ENCODE measurements at places on chromosomes 16 and 17. TPM values are rescaled to one million over a fixed set of nuclear protein-coding genes. Genes with fewer than 3 reads are reported as not detected.
A peak's percentile ranks its signal among the peaks of the same experiment; 100 is the strongest.

The RGS11 gene
- total RNA-seq, result under 0.01 TPM

The AOC3 gene
- not detected for total RNA-seq

The UTS2R gene
- total RNA-seq, result not detected

The GUCY2D gene
- total RNA-seq, result not detected

The MT4 gene
- not detected for total RNA-seq

The SLC47A1 gene
- total RNA-seq, result not detected

- DNase-seq, result no peak
Observed at GRCh38 chr16:58461056-58461455, 38.9 kb upstream of the NDRG4 start.

DNA sequence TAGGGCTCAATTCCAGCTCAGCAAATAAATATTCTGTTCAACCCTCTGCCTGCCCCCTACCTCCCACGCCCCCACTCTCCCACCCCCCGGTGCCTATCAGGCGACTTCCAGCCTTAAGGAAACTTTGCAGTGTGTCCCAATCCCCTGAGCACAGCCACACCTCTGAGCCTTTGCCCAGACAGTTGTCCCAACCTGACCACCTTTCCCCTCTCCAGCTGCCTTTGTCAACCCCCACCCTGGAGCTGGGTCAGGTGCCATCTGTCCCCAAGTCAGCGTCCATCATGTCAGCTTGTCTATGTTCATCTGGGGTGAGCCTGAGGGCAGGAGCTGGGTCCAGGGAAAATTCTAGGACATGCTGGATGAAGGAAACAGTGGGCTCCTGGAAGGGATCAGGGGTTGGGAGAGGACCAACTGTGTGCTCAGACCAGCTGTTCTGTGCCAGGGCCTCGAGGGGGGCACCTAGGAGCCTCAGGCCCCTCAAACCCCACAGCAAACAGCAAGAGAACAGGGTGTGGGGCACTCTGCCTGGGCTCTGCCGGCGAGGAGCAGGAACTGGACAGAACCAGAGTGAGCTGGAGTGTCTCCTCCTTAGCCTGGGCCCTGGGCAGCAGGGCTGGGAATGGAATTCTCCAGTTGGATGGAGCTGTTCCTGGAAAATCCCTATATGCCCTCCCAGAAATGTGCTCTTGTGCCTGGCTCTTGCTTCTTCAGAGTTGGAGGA lies 17.8 kb downstream of the CDH16 start:
- no peak for DNase-seq

GRCh38 chr17:76816590-76817135 lies 51.5 kb upstream of the MGAT5B start:
- peak; percentile 42 for DNase-seq

- no peak for DNase-seq
Observed at GRCh38 chr16:4240624-4241023, 1.3 kb downstream of the SRL start.

DNA sequence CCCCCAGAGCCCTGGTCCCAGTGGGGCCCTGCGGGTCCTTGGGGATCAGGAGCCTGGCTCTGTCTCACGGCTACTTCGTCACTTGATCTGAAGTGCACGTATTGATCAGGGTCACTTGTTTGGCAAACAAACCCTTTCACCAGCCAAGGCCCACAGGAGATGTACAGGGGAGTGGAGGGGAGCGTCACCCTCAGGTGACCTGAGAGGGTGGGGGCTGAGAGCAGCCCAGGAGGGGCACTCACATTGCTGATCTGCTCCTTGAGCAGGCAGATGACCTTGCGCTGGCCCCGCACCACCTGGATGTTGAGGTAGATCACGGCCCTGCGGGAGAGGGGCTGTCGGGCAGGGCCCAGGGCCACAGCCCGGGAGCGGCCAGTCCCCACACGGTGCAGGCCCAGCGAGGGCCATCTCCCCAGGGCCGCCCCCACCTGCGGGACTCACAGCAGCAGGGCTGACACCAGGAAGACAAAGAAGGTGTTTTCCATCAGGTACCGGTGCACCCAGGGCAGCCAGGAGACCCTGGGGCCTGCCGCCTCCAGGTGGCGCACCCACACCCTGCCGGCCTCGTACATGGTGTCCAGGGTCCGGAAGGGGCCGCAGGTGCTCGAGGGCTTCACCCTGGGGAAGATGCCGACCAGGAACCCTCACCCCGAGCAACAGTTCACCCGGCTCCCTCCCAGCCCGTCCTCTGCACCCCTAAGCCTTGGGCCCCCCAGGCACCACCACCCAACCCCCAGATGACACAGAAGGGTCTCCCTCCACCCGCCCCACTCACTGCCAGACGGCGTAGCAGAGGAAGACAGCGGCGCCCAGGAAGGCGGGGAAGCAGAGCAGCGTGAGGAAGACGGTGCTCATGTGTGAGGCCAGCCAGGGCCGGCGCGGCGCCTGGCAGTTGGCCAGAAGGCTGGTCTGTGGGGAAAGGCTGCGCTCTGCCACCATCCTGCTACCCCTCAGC lies 11.3 kb downstream of the TMC6 start:
- no peak for DNase-seq

GRCh38 chr17:77677211-77677610 lies 281.3 kb upstream of the TNRC6C start:
- no peak for DNase-seq

DNA sequence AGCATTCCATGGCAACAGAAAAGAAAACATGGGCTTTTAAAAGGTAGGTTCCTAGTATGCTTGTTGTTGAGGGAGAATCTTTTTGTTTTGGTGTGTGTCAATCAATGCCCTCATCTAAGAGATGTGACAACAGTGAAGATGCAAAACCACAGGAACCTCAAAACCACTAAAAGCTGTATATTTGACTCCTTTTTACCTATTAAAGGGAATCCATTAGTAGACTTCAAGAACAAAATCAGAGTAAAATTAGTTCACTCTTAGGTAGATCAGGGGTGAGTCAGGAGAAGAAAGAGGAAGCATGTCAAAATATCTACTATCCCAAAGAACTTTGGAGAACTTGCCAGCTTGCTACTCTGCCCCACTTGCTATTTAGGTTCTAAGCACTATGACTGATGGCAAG lies 89.1 kb downstream of the CDK5R1 start:
- no peak for DNase-seq

DNA sequence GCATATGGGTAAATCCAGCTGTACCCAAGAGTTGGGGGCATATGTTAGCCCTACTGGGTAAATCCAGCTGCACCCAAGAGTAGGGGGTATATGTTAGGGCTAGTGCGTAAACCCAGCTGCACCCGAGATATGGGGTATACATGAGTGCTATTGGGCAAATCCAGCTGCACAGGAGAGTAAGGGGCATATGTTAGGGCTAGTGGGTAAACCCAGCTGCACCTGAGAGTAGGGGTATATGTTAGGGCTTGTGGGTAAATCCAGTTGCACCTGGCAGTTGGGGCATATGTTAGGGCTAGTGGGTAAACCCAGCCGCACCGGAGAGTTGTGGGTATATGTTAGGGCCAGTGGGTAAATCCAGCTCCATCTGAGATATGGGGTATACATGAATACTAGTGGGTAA lies 80.9 kb downstream of the WWOX start:
- no peak for DNase-seq

DNA sequence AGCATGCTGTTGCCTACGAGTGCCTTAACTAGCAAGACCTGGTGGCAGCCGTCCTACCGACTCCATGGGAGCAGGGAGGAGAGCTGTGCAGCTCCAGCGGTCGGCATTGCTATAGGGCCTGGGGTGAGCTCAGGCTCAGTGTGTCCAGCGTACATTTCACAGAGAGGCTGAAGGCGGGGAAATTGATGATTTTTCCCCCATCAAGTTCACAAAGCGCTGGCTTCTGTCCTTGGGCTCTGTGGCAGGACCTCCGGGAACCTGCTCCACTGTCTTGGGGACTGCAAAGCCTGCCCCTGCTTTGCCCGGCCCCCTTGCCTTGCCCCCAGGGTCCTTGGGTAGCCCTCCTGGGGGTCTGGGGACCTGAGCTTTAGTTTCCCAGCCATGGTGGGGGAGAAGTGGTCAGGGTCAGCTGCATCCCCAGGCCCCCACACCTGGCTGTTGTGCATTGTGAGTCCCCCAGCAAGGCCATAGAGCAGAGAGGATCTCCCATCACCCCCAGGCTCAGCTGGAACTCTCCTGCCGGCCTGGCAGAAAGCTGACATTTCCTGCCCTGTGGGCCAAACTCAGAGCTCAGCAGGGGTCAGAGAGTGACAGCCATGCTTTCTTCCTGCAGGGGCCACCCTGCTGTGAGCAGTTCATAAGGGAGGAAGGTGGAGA lies 3.9 kb upstream of the KCNJ18 start:
- DNase-seq, result no peak

- no peak for DNase-seq
Observed at GRCh38 chr16:85036236-85037049, 8.8 kb downstream of the KIAA0513 start.
